ENCODE measurements at places on chromosomes 16 and 17.

GRCh38 chr17:13393841-13394710, 207.7 kb downstream of the HS3ST3A1 start:
- DNase-seq: peak; percentile 82

- no peak for DNase-seq
Observed at GRCh38 chr16:57388359-57389086, 16.0 kb upstream of the CCL17 start.

GRCh38 chr17:1072551-1072961, 75.6 kb downstream of the TIMM22 start:
- DNase-seq: no peak

GRCh38 chr16:78134944-78135619, 35.6 kb downstream of the WWOX start:
- DNase-seq: no peak

DNA sequence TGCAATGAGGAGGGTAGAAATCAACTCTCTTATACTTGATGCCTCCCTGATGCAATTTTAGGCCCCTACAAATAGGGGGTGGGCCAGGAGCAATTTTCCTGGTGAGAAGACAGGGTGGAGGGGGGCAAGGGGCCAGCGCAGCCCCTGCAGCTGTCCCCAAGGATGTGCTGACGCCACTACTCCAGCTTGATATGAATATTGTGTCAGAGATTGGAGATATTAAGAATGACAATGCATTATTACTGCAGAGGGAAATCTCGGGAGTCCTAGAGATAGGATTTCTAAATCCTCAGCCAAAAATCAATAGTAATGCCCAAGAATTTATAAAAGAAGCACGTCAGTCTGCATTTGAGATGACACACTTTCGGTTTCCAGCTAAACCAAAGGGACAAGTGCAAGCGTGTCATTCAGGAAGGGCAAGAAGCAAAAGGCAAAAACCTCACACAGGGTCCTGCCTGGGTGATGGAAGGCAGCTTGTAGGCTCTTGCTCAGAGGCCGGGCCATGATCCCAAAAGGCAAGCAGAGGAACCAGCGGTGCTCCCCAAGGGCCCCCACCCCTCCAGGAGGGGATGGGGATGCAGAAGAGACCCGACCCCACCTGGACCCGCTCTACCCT, 178.8 kb downstream of the C16orf78 start:
- no peak for DNase-seq

- DNase-seq: no peak
Observed at GRCh38 chr17:50299776-50300175, 25.5 kb downstream of the TMEM92 start.

DNA sequence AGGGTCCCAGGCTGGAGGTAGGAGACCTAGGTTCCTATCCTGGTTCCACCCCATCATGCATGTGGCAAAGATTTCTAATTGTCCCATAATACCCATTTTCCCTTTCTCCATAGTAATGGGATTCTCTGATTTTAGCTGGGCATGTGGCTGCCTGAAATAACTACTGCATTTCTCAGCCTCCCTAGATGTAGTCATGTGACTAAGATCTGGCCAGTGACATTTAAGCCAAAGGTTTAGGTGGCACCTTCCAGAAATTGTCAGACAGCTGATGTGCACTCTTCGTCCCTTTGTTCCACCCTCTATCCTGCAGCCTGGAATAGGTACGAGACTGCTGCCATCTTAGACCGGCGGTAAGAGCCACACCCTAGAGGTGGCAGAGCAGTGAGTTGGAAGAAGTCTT, 8.2 kb downstream of the NXPH3 start:
- DNase-seq: no peak

DNA sequence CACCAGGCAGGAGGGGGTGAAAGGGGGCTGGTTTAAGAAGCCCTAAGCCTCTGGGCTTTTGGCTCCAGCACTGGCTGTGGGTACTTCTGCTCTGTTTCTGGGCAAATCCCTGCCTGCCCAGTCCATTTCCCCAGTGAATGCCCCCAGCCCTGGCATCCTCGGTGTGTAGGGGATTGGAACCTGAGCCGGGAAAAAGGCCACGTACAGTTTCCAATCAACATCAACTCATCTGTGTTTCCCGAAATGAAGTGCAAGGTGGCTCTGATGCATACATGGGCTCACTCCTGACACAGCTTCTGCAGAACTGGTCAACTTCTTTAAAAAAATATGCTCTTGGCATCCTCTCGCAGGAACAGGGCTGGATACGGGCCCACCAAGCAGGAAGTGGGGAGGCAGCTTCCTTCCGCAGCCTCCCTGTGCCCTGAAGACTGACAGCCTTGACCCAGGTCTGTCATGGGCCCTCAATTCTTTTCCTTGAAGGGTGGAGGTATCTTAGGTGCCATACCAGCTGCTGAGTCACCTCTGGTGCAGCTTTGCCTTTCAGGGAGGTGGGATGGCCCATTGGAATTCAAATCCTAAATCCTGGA, 73.3 kb downstream of the N4BP1 start:
- DNase-seq: peak; percentile 22

Measured in fibroblast of upper back skin (primary cell).